ENCODE measurements at places on chromosomes 16 and 17.

DNA sequence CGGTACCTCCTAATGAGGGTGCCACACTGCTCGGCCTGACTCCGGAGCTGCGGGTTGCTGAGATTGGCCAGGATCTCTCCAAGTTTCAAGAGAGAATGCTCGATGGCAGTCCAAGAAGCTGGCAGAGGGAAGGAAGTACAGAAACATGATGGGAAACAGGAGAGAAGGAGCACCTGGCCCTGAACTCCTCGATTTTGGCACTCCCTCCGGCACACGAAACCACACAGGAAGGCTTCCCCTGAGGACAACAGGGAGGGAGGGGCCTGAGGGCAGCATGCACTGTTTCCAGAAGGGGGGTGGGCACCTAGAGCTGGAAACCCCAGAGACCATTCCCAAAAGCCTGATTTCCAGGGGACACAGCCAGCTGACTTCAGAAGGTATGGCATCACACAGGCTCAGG, 18.1 kb downstream of the CSF3 start:
- DNase-seq: no peak

DNA sequence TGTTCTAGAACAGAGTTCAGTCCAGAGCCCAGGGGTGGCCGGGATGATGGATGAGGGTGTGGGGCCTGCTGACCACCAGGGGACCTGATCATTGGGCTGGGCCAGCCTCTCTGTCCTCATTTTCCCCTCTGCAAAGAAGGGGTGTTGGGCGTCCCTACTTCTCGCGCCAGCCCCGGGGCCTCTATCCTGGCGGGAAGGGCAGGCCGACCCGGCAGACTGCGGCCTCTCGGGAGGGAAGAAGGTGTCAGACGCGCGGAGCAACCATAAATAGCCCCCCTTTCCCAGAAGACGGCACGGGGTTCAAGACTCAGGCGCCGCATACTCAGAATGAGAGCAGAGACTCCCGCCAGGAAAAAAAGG, 2.0 kb upstream of the CACNA1G start:
- DNase-seq: no peak

- DNase-seq: peak; percentile 21
These were observed 570 bp upstream of the NME3 start for GRCh38 chr16:1771864-1772361.

- no peak for DNase-seq
These were observed 2.0 kb downstream of the HBZ start for GRCh38 chr16:154217-155030.

DNA sequence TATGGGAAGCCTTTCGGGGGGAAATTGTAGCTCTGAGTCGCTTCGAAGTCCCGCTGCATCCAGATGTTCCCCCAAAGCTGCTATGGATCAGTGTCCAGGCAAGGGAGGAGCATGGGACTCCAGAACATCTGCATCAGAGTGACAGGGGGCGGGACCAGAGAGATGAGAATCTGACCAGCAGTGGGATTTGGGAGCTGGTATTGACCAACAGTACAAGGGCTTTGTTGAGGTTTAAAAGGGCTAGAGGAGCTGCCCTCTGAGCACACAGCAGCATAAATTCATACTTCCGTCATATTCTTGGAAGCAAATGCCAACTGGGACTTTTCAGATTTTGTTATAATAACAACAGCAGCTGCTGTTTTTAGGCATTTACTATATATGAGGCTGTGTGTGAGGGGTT, 10.6 kb downstream of the RBFOX1 start:
- no peak for DNase-seq

DNA sequence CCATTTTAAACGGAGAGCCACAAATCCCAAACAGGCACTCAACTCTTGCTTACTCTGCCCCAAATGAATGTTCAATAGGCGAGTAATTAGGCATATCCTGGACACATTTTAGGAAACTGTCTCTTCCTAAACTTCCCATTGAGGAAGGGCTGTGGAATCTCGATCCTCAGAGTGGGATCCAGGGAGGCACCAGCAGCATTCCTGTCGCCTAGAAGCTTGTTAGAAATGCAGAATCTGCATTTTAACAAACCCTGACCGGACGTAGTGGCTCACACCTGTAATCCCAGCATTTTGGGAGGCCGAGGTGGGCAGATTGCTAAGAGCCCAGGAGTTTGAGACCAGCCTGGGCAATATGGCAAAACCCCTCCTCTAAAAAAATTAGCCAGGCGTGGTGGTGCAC, 95.6 kb downstream of the GAS7 start:
- no peak for DNase-seq

DNA sequence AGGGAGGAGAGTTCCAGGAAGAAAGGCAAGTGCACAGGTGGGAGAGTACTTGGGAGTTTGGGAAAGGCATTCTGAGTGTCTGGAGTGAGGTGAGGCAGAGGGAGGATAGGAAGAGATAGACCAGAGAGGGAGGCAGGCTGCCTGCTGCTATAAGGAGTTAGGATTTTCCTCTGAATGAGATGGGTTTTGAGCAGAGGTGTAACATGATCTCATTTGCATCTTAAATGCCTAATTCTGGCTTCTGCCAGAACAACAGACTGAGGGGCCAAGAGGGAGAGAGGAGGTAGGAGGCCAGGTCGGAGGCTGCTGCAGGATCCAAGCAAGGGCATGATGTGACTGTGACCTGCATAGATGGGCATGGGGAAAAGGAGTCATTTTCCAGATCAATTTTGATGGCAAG, 31.5 kb upstream of the IRX6 start:
- no peak for DNase-seq

- no peak for DNase-seq
These were observed 78.9 kb downstream of the CMIP start for GRCh38 chr16:81523387-81524115.

DNA sequence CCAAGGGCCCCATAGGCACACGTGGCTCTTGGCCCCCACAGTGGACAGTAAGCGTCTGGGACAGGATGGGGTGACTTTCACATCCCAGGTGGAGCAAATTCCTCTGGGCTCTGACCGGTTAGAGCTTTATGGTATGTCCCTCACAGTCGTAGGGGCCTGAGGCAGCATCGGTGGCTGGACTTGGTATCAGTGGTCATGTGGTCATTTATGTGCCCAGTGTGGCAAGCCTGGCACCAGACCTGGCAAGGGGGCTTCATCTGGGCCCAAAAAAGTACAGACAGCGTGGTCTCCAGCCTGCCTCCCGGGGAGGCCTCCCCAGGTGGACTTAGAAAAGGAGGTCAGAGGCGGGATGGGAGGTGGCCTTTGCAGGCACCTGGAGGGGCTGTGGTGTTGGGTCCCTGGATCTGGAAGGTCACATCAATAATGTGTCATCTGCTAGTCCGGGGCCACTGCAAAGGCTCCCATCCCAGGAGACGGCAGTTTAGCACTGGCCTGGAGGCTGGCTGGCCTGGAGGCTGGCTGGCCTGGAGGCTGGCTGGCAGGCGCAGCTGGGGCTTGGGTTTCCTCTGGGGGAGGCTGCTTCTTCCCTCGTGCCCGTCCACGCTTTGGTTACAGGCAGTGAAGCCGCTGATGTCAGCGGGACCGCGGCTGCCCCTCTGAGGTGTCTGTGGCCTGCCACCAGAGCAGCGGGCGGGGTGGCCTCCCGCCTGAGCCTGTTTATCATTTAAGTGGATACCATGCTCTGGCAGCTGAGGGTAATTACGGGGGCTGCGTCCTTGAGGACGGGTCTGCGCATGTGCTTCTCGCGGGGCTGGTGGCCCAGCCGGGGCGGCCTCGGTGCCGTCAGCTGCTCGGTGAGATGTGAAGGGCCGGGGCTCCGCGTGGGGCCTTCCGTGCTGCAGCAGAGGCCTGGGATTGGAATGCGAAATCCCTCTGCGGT, 20.7 kb upstream of the CBX4 start:
- no peak for DNase-seq

DNA sequence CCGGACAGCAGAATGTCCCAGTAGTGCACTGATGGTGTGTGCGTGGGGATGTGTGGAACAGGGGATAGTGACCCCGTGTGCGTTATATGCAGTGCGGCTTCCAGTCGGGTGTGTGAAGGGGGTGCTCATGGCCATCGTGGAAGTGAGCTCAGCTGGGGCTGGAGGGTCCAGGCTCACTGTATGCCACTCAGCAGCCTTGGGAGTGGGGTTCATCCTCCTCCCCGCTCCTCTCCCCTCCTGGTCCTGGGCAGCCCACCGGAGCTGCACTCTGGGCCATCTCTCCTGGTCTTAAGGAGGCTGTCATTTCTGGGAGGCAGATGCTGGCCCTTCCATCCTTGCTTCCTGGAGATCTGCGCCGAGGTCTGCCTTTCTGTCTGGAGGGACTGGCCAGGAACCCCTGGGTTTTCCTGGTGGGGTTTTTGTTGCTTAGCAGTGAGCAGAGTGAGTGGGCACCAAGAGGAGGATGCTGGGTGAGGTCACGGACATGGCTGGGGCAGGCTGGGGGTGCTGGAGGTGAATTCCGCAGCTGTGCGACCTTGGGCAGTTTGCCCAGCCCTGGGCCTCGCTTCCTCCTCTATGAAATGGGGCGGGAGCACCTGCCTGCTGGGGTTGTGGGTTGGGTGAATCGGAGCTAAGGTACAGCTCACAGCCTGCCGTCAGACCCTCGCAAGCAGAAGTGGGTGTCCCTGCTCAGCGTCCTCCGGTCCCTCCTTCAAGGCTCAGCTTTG, 164.1 kb downstream of the SEC14L1 start:
- DNase-seq: no peak

DNA sequence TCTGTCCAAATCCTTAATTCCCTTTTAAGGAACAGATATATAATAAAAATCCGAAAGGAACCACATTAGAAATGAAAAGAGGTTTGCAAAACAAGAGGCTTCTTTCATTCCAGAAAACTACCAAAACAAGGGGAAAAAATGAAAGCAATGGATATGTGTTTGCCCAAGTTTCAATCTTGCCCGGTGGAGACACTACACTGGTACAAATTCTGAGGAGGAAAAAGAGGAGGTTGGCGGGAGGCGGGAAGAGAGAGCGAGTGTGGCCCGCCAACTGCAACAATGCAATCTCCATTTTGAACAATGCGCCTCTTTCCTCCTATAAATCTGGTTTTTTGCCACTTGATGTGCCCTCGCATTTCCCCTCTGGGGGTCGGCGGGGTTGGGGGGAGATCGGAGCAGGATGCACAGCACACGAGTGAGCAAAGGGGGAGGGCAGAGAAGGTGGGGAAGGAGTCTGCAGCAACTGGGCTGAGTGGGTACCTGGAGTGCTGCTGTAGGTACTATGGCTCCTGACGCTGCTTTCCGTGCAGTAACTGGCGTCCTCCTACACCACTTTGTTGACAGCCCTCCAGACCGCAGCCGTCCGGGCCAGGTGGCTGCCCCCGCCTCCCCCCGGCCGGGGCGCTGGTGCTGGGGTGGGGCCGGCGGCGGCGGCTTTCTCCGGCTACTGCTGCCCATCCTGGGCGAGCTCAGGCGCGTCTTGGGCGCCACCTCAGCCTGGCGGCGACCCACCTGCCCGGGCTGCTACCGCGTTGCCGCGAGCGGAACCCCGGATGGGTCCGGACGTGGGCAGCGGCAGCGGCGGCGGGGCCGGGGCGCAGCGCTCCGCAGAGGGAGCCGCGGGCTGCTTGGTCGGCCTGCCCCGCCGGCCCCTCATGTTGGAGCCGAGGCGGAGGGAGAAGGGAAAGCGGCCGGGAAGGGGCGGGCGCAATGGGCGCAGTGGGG, 93.8 kb upstream of the PLEKHM1 start:
- no peak for DNase-seq

- no peak for DNase-seq
These were observed 85.5 kb downstream of the SSH2 start for GRCh38 chr17:29844339-29845048.

DNA sequence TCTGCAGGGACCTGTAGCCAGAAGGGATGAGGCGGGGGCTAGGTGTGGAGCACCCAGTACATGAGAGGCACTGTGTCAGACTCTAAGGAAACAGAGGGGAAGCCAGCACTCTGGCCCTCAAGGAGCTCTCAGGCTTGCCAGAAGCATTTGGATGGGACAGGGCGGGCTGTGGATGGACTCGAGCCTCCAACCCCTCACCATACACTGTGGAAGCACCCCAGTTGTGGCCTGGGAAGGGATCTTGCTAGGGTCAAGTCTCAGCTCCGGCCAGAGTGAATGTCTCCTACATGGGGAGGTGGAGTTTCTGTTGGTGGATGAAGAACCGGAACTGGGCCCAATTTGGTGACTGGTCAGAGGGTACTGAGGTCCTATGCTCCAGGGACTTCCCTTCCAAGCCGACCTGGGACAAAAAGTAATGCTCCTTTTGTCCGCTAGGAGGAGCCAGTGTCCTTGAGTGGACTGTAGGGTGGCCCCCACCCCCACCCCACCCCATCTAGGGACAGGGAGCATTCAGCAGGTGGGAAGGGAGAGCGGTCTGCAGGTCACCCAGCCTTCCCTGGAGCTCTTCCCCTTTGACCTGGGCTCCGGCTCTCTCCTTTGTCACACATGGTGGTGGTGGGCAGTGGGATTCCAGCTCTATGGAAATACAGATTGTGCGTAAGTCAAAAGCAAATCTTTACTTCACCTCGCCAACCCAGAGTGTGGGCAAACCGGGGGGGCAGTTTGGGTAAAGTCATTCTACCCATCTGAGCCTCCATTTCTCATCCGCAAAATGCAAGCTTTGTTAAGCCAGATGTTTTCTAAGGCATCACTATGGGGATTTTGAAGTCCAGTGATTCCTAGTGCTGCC, 20.4 kb upstream of the PHB1 start:
- peak; percentile 50 for DNase-seq

- peak; percentile 66 for DNase-seq
These were observed 84.0 kb downstream of the MSI2 start for GRCh38 chr17:57340160-57340981.

- DNase-seq: peak; percentile 31
These were observed 45.9 kb downstream of the SOCS3 start for GRCh38 chr17:78313735-78314648.

DNA sequence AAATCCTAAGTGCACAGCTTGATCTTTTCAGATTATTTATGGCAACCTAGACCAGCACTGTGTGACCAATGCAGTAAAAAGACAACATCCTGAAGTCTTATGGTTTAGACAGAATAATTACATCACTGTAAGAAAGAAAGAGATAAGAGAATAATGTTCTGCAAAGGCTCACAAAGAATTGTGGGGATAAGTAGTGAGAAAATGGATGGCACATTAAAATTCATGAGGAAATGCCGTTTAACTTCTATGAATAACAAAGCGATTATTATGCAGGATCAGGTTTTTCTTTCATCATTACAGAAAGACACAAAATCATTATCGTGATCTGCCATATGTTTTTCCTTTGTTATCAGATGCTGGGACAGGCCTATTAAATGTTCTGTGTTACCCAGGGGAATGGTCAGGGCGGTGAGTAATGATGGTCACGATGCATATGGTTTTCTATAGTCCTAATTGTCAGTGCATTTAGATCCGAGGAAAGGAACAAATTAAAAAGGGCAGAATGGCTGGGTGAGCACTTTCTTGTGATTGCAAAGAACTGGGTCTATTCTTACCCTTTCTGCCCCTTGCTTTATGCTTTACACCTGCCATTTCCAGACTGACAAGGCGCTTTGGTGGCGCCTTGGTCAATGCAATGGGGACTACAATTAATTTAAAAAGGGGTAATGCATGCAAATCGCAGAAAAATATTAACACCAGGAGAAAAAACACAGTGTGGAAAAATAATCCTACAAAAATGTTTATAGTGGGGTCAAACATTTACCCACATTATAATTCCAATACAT, 18.1 kb upstream of the DHX40 start:
- DNase-seq: no peak

All from MV-4-11 (cell line).